ENCODE measurements at places on chromosomes 5 and 9.

GRCh38 chr5:138697720-138698360, 55.4 kb upstream of the CTNNA1 start:
- DNase-seq, result no peak

- no peak for DNase-seq
These were observed 30.4 kb downstream of the IRF1 start for GRCh38 chr5:132459983-132460838.

DNA sequence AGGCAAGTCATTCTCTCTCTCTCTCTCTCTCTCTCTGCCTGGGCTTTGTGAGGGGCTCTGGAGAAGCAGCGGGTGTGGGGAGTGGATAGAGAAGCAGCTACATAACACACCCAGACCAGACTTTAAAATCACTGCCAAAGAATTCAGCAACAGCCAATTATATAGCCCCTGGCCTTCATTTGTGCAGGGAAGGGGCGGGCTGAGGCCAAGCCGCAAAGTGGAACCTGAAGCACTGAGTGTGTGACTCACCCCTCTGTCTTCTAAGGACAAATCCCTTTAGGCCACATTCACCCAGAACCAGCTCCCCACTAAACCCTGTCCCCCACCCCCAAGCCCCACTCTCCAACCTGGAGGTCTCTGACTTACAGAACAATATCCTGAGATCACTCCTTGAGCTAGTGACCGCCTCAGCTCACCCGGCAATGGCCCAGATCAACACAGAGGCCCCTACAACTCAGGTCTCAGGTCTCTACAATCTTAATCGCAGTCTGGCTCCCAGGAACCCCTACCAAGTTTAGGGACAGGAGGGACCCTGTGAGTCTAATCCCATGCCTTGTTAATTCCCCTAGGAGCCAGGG, 6.0 kb downstream of the B4GALT1 start:
- peak; percentile 98 for DNase-seq

DNA sequence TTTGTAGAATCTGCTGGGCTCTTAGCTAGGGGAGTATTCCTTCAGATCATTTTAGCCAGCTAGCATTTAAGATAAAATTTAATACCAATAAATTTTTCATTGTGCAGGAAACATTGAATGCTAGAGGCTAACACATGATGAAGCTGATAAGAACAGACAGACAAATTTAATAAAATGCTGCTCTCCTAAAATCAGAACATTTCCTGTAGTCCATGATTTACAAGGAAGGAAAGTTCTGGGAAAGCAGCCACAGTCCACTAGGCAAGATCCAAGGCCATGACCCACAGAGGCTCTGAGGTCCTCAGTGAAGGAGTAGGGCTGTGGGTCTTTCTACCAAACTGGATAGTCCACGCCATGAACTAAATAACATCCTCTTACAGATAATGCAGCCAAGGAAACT, 253.0 kb downstream of the ICE1 start:
- no peak for DNase-seq

DNA sequence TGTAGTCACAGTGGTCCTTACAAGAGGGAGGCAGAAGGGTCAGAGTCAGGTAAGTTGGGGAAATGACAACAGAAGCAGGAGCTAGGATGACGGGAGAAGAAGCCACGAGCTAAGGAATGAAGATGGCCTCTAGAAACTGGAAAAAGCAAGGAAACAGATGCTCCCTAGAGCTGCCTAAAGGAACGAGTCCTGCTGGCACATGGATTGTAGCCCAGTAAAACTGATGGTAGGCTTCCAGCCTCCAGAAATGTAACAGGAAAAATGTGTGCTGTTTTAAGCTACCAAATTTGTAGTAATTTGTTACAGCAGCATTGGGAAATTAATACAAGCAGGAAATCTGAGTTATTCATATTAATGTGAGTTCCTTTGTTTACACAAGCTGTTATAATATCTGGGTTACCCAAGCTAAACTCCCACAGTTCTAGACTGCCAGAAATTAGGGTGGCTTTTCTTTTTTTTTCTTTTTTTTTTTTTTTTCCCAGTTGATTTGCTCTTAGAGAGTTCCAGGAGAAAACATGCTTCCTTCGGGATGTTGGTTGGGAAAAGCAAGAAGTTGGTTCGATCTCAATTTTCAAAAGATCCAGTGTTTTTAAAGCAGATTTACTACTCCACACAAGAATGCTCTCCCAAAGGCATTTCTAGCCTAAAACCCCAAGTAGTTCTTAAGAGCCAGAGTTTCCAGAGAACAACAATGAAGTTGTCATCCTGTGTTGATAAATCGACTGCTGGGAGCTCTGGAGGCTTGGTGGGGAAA, 400.0 kb upstream of the SLC24A2 start:
- DNase-seq, result no peak

All from IMR-90 (cell line).